BE2C (cell line): ENCODE measurements at places on chromosomes 3 and 15.

GRCh38 chr3:62818347-62818746 is 56.9 kb downstream of the CADPS start:
- DNase-seq, result no peak

DNA sequence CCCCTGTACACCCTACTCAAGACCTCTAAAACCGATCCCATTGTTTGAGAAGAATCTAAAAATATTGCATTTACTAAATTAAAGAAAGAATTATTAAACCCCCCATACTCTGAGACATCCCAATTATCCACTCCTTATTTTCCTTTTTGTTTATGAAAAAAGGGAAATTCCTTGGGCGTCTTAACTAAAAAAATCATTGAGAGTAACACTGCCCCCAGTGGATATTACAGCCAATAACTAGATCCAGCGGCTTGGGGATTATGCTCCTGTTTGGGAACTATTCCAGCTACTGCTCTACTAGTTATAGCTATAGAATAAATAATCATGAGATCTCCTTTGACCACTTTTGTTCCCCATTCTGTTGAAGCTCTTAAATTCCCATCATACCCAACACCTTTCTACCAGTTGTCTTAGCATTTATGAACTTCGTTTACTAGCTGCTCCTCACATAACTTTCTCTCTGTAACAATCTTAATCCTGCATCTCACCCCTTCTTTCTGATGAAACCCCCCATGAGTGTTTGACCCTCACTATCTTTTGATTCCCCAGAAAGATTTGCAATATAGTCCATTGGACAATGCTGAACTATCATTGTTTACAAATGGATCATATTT is 12.7 kb upstream of the CFAP91 start:
- no peak for DNase-seq

GRCh38 chr3:66342717-66343356 is 122.0 kb downstream of the SLC25A26 start:
- DNase-seq, result no peak

DNA sequence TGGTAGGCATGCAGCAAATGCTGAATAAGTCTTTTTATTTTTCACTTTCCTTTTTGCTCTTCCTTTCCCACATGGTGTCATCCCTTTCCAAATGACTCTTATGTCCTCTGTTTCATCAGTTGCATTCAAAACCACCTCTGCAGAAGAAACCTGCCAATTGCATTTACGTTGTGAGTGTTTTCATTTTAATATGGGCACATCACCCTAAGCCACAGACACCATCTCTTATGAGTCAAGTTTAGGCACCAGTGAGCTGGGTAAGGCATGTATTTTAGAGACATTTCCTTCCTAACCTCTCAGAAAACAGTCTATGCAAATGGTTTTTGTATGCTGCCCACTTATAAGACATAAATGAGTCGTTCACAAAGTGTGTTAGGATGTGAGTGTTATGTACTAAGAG is 223.3 kb upstream of the ADAMTS9 start:
- no peak for DNase-seq

GRCh38 chr15:26621816-26622215 is 151.1 kb downstream of the GABRB3 start:
- DNase-seq, result no peak

GRCh38 chr3:108555966-108556581 is 33.2 kb downstream of the CIP2A start:
- DNase-seq, result no peak

GRCh38 chr3:126555795-126556636 is 2.7 kb downstream of the C3orf22 start:
- peak; percentile 5 for DNase-seq

DNA sequence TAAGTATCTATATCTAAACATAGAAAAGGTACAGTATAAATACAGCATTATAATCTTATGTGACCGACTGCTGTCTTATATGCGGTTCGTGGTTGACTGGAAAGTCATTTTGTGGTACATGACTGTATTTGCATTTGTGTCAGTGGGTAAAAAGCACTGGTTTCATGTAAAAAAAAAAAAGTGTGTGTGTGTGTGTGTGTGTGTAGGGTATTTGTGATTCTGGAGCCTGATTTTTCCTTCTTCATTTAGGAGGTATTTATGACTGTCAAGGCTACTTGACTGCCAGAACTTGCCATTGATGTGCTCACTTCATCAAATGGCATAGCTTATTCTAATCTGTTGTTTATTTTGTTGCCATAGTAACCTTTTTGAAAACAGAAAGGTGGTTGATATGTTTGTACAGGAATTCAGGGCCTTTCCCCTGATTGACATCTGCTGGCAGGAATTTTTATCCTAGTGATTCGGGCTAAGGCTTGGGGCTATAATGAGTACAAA is 63.2 kb downstream of the AKAP13 start:
- no peak for DNase-seq

DNA sequence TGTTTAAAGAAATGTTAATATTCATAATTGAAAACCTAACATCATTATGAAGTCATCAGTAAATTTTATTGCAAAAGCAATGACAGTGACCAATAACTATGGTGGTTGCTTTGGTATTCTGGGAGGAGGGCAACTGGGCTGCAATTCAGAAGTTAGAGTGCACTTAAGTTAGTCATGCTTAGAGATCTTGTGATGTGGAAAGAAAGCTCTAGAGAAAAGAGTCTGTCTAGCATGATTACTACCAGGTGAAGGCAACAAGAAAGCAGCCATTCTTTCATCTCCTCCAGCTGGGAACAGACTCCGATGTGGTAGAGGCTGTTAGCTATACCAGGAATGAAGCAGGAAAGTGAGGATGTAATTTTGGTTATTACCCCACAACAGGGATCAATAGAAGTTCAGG is 625.6 kb downstream of the SI start:
- no peak for DNase-seq

DNA sequence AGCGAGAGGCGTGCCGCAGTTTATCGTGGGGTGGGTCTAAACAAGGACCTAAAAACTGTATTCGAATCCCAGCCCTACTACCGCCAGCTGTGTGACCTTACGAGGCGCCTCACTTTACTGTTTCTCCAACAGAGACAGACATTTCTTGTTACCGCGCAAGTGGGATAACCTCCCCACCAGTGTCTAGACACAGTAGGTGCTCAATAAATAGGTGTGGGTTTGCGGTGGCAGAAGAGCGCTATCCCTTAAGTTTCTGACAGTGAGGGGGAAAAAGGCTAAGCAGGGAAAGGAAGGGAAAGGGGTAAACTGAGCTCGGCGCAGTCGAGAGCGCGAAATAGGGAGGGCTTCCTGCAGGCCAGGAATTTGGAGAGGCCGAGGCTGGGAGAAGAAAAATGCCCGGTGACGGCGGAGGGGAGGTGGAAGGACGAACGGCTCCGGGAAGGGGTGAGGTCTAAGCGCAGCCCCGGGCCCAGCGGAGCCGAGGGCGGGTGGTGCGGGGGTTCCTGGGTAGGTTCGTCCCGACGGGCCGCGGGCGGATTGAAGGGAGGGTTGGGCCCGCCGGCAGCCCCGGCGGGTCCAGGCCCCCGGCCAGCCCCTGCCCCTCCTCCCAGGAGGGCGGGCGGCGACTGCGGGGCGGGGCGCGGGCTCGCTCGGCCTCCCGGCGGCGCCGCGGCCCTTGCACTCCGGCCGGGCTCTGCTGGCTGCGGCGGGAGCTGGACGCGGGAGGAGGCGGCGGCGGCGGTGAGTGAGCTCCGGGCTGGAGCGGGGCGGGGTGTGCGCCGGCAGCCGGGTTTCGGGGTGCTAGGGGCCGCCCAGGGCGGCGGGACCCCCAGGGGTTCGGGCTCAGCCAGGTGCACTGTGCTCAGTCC is at the start of gene CGNL1:
Gene CGNL1, plus strand, starts transcription at position 679 of the 869 bp plus-strand sequence. CDS start 61,495 bp downstream, outside the sequence.
- DNase-seq, result peak; percentile 47

DNA sequence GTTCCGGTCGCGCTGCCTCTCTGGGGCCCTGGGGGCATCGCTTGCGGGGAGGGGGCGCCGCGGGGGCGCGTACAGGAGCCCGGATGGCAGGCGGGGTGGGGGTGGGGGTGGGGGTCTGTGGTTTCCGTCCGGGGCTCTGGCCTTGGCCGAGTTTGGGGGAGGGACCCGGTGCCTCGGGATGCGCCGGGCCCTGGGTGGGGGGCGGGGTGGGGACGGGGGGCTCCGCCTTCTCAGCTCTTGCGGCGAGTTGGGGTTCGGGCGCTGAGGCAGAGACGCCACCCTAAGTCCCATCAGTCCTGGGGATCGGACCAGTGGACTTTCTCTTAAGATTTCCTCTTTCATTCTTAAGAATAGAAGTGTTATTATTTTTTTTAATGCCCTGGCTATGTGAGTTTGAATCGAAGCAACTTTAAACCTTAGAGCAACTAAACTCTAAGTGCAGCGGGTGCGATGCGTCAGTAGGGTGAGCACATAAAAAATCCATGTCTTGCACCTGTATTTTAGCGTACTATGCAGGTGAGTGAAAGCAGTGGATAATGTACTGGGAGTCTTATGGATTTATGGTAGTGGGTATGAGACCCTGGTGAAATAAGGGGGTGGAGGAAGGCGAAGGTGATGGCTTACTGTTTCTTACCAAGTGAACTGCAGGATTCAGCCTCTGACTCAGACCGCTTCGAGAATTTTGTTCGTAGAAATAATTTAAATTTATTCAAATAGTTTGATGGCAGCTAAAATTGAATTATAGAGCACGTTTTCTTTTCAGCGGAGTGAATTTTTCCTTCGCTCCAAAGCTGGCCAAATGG is 762 bp downstream of the CTNNB1 start:
- no peak for DNase-seq

GRCh38 chr3:99700631-99701268 is 62.4 kb downstream of the COL8A1 start:
- no peak for DNase-seq

DNA sequence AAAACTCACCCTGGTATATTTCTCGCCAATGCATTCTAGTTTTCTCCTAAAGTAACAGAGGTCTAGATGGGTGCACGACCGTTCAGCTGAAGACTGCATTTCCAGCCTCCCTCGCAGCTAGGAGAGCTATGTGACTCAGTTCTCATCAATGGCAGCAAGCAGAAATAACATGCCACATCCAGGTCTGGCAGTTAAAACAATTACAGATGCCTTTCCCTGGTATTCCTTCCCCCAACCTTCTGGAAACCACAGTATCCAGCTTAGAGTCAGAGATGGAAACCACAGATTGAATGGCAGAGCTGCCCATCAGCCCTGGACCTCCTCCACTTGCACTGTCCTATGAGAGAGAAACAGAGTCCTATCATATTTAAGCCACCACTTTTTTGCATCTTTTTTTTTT is 4.8 kb downstream of the HAPLN3 start:
- no peak for DNase-seq

DNA sequence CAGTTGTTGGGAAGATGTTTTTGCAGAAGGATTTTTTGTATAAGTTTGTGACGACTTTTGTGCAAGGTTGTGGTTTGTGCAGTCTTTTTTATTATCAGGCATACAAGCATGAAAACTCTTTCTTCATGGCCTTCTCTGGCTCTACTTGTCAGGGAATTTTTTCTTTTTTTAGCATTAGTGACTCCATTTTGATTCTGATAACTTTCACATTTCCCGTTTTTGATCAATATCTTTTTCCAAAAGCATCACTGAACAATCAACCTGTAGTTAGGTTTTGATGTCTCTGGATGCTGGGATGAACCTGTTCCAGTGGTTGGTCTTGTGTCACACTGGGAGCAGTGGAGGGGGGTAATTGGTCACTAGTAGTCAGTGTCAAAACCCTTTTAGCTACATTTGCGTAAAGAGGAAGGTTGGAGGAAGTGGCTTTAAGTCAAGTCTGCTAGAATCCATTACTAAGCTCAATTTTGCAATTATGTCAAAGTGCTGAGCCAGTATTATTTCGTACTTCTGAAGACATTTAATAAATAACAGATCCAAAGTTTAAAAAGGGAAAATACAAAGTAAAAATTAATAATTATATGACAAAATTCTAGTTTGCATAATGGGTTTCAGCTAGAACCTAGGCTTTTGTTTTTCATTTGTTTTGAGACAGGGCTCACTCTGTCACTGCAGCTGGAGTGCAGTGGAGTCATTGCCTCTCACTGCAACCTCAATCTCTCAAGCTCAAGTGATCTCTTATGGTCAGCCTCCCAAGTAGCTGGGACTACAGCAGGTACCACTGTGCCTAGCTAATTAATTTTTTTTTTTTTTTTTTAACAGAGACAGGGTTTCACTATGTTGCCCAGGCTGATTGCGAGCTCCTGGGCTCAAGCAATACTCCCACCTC is 18.8 kb upstream of the CFAP161 start:
- DNase-seq, result no peak

GRCh38 chr3:133330065-133330464 is 69.8 kb upstream of the BFSP2 start:
- peak; percentile 79 for DNase-seq

DNA sequence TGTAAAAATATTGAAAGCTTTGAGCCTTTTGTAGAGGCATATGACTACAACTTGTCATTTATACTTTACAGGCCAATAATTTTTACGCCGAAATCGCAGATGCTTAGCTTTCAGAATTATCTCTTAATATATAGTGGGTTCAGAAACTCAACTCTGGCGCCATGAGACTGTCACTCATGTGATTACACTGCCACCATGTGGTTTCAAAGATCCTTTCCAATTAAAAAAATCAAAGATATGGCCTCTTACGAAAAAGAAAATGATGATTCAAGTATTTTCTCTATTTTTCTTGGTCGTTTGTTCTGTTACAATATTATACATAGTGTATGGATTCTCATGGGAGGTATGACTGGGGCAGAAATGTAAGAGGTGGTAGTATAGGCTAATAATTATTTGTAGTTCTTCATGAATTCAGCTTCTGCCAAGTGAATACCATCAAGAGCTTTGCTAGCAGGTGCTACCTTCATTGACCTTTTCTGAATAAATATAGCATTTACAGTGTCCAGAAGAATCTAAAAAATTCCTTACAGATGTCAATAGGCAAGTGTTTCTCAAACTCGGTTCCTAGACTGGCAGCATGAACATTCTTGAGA is 751.7 kb upstream of the GOLIM4 start:
- peak; percentile 8 for DNase-seq

GRCh38 chr3:15120986-15121385 is 22.0 kb upstream of the RBSN start:
- DNase-seq, result no peak

- DNase-seq, result no peak
These were observed 166.8 kb upstream of the LRRN1 start for GRCh38 chr3:3632449-3632848.

DNA sequence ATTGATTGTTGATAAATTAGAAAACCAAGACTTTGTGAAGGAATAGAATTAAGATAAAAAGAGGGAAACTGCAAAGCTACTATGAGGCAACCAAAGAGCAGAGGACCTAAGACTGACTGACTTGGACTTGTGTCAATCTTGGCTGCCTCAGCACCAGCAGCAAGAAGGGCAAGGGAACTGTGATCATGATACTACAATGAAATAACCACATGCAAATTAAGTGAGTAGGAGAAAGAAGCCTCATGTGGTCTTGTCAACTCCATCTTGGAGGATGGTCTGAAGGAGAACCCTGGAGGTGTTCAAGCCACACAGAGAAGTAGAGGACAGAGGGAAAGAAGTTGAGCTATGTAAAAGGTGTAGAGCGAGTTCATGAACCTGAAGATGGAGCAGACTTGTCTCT is 47.3 kb upstream of the THRB start:
- no peak for DNase-seq

- DNase-seq, result no peak
These were observed 191.7 kb upstream of the GBE1 start for GRCh38 chr3:81953111-81953510.

- no peak for DNase-seq
These were observed 43.0 kb downstream of the ABHD5 start for GRCh38 chr3:43733459-43734384.
